Ureter (tissue), 1 donor: ENCODE measurements at places on chromosomes 12 and 14.

- no peak for DNase-seq
These were observed 15.0 kb upstream of the FBXO33 start for GRCh38 chr14:39447175-39447661.

GRCh38 chr14:22872833-22873520 is 1.4 kb downstream of the LRP10 start:
- no peak for DNase-seq

DNA sequence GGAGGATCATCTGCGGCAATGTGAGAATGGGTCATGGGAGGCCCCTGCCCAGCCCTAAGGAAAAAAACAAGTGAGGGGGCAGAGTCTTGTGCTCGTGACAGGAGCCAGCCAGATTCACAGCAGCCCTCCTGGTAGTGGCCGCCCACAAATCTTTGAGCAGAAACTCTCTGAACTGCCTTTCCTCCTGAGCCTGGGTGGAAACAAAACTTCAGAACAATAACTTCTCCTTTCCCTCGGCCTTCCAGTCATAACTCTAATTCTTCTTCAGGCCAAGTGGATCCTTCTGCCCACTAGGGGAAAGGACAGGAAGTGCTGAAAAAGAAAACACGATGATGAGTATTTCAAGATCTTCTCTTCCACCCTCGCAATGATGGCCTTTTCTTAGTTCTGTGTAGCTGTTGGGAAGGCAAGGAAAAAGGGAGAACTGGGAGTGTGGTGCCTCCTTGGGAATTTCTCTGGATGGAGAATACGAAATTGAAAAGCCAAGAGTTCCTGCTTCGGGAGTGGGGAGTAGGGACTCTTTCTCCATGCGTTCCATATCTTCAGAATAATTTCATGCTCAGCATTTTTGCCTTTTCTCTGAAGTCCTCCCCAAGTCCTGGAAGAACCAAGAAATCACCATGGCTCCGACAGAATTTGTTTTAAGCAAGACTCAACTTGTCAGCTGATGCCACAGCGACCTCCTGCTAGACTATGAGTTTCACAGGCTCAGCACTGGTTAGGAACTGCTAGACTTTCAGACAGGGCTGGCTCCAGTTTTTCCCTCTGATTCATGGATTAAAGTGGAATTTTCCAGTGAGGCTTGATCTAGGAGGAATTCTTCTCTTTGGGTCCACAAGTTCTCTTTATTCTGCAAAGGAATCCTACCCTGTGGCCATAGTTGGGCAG is 188.9 kb downstream of the CAND1 start:
- DNase-seq: no peak

GRCh38 chr12:80381121-80381520 is 62.9 kb upstream of the PTPRQ start:
- DNase-seq: no peak

DNA sequence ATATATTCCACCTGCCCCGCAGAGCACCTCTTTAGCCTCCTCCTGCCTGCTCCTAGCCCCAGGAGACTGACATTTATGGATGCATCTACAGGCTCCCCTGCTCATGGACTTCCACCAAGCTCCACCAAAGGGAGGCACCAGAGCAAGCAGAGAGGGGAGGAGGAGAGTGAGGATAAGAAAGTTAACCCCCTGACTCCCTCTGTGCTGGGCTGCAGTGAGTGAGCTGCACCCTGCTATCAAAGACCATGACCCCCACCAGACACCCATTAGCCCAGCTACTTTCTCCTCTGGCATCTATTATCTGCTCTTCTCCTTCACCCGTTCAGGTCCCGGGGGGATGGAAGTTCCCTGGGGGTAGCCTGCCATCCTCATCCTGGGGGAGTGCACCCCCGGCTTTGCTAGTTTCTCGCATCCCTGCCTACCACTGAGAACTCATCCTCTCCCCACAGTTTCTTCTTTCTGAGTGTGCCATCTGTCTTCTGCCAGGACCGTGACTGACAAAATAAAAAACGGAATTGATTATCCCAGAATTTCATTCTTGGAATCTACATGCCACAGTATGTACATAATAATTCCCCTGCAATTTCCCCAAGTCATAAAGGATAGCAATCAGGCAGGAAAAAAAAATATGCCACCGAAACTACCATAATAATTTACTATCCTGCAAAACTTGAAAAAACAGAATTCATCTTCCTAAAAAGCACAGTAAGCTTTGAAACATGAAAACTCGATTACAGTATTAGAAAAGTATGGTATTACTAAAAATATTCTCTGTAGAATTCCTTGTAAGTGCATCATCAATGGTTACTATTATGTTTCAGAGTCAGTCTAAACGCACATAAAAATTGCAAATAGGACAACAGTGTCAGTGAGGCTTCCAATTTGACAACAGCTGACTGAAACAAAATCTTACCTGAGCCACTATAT is 45.2 kb downstream of the FOXN3 start:
- DNase-seq: peak; percentile 25

- no peak for DNase-seq
These were observed 47.3 kb upstream of the LRIG3 start for GRCh38 chr12:58967561-58967960.

- DNase-seq: no peak
These were observed 9.1 kb downstream of the FBXW8 start for GRCh38 chr12:116919706-116920485.

DNA sequence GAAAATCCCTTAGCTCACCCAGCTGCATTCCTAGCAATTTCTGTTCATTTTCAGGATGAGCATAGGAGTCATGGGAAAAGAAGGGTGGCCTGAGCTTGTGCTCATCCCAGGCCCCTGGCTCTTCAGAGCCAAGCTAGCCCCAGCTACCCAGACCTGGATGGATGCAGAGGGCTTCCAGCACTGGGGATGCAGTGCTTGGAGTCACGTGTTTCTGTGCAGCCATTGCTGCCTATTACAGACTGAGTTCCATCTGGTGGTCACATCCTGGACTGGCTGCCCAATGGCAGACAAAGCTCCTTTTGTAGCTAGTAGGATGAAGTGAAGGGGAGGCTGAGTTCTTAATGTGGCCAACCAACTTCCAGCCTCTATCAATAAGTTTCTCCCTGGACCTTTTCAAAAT is 54.2 kb upstream of the JDP2 start:
- DNase-seq: no peak

DNA sequence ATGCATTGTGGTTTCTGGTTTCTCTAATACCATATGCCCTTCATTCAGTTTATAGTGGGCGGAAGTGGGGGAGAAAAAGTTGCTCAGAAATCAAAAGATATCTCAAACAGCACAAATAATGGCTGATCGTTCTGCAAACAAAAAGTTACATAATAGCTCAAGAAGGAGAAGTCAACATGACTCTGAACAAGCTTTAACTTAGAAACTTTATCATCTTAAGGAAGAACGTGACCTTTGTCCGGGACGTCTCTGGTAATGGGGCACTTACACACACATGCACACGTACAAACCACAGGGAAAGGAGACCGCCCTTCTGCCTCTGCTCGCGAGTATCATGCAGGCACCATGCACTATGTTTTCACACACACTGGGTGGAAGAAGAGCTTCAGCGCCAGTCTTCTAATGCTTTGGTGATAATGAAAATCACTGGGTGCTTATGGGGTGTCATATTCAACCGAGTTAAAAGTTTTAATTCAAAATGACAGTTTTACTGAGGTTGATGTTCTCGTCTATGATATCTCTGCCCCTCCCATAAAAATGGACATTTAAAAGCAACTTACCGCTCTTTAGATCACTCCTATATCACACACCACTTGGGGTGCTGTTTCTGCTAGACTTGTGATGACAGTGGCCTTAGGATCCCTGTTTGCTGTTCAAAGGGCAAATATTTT is 4.7 kb downstream of the FOS start:
- DNase-seq: no peak

DNA sequence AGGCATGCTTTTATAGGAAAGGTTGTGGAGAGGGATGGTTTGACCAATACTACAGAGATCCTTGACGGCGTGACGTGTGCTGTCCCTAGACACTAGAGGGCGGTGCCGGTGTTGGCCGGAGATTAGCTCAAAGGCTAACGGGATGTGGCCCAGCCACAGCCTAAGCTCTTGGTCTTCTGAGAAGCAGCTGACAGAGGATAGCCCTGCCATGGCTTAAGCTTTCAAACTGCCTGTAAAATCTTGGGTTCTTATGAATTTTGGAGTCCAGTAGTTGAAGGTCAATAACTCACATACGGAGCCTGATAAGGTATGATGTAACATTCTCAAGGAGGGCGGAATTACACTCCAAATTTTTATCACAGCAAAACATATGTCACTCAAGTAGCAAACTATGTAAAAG is 515.7 kb upstream of the ATXN7L3B start:
- DNase-seq: no peak

DNA sequence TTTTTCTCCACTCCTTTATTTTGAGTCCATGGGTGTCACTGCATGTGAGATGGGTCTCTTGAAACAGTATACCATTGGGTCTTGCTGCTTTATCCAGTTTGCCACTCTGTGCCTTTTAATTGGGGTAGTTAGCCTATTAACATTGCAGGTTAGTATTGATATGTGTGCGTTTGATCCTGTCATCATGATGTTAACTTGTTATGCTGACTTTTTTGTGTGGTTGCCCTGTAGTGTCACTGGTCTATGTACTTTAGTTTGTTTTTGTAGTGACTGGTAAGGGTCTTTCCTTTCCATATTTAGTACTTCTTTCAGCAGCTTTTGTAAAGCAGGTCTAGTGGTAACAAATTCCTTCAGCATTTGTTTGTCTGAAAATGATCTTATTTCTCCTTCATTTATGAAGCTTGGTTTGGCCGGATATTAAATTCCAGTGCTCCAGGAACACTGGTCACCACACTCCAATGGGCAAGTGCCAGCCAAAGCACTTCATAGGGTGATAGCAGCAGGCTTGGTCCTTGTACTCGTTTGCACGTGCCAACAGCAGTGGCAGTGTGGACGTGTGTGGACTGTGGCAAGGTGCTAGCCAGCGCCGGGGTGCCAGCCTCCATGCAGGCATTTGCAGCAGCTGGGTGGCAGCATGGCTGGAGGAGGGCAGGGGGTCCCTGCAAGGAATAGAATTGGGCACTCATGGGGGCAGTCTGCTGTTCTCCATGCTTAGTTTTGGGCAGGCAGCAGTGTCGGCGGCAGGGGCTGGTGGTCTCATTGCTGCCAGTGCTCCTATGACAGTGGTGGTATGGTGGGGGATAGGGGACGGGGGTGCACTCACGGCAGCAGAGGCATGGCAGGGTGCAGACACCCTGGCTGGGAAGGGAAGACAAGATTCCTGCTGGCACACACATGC is 53.5 kb downstream of the FRS2 start:
- DNase-seq: no peak

GRCh38 chr12:76194724-76195123 is 110.2 kb upstream of the NAP1L1 start:
- no peak for DNase-seq

- DNase-seq: no peak
These were observed 31.9 kb downstream of the CEP83 start for GRCh38 chr12:94427501-94428381.

DNA sequence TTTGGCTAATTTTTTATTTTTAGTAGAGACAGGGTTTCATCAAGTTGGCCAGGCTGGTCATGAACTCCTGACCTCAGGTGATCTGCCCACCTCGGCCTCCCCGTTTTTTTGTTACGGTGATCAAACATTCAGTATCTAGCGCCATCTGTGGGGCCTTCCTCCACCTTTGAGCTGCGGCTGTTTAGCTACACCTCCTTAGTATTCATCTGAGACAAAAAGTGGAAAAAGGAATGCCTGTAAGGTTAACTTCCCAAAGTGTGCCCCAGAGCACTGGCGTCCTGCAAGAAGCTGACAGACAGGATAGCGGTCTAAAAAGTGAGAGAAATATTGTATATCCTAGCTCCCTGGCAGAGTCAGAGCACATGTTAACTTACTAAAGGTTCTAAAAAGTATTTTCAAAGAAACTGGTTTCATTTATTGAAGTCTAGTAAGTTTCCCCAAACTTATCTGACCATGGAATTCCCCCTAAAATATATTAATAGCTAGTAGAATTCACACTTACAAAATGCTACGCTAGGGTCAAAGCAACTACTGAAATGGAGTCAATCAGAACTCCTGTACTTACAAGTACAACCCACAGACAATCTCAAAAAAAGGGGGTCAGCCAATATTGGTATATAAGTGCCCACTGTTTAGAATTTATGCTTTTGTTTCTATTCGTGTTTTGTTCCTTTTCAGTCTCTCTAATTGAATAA is 59.1 kb downstream of the DUSP16 start:
- no peak for DNase-seq

DNA sequence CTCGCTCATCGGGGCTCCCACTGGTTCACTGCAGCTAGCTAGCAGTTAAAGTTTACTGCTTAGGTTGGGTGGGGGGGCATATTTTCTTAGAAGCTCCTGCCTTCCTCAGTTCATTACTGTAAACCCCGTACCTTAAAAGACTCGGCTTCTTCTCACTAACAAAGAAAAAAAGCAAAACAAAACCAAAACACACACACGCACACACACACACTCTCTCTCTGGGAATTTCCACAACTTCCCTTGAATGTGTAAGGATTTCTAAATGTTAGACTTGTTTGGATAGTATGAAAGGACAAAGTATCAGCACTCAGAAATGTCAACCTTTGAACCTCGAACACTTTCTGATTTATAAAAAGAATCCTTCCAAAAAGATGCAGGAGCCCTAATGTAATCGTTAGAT is 927 bp downstream of the PTHLH start:
- DNase-seq: no peak

GRCh38 chr14:53411125-53411524 is 258.0 kb upstream of the DDHD1 start:
- no peak for DNase-seq

GRCh38 chr12:37545759-37546158 is 770.8 kb upstream of the ALG10B start:
- DNase-seq: no peak

- DNase-seq: no peak
These were observed 23.7 kb downstream of the DEGS2 start for GRCh38 chr14:100135784-100136183.

DNA sequence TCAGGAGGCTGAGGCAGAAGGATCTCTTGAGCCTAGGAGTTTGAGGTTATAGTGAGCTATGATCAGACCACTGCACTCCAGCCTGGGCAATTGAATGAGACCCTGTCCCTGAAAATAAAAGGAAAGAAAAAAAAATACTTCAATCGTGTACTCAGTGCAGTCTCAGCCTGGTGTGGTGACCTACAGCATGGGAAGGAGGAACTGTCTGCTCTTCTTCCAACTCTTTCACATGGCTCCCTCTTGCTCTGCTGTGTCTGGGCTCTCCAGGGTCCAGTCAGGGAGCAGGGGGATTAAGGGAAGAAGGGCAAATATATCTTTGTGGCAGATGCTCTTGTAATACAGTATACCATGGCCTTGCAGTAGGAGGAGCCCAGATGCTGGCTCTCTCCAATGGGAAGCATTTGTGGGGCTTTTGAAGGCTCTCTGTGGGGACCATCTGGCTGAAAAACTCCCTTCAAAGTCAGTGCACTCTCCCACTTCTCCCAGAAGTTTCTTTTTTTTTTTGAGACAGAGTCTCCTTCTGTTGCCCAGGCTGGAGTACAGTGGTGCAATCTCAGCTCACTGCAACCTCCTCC is 76.6 kb upstream of the TMPO start:
- no peak for DNase-seq

GRCh38 chr12:50568338-50569091 is 63.7 kb downstream of the DIP2B start:
- no peak for DNase-seq

- DNase-seq: no peak
These were observed 535.8 kb downstream of the PRKD1 start for GRCh38 chr14:29391801-29392200.

GRCh38 chr12:15268309-15268708 is 47.1 kb upstream of the RERG start:
- DNase-seq: no peak

GRCh38 chr12:95809000-95809680 is 18.6 kb upstream of the NTN4 start:
- no peak for DNase-seq

GRCh38 chr14:59419303-59419702 is 45.9 kb downstream of the GPR135 start:
- no peak for DNase-seq
